ENCODE measurements at places on chromosomes 1 and 21.

- no peak for DNase-seq
Observed at GRCh38 chr1:22264464-22265341, 121.8 kb upstream of the WNT4 start.

- no peak for DNase-seq
Observed at GRCh38 chr1:245118806-245119205, 36.0 kb upstream of the KIF26B start.

DNA sequence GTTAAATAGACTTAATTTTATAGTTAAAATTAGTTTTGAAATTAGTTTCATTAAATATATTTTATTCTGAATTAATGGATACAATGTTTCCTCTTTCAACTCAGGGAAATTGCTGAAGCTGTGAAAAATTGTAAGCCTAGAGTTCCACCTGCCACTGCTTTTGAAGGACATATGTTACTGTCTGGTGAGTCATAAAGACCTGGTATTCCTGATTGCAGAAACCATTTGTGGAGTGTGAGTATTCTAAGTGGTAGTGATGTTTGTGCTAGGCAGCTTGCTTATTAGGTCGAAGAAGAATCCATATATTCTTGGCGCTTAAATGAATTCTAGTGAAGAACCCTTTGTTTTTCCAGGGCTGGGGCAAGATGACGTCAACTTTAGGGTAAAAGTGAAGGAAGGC is 34.0 kb downstream of the MTR start:
- no peak for DNase-seq

DNA sequence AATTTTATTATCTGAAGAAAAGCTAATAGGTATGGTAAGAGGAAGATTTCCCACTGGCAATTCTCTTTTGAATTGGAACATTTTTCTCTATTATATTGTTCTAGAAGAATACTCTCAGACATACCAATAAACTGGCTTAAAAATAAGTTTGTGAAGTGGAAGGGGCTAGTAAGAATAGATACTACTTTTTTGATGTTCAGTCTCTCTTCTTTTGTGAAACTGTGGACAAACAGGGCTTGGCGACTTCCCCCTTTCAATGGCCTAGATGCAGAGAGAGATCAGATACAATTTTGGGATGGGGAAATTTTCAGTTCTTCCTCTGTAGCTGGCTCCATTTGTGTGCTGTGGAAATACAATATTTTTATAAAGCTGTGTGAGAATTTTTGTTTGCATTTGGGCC is 2.5 kb downstream of the PBX1 start:
- DNase-seq, result peak; percentile 53

DNA sequence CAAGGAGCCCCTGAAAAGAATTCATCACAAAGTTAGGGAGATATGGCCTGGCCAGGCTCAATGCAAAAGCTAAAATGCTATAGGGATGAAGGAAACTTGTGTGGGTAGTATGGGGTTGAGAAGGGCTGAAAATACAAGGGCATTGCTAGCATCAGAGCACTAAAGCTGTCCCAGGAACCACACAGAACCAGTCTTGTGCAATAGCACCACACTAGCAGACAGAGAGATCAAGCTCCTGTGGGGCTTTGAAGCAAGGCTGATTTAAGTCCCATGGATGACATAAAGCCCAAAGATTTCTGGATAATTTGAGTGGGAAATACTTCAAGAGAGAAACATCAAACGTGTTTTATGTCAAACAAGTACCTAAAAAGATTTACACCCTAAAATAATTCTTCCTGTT is 97.1 kb downstream of the VAV3 start:
- DNase-seq, result no peak

DNA sequence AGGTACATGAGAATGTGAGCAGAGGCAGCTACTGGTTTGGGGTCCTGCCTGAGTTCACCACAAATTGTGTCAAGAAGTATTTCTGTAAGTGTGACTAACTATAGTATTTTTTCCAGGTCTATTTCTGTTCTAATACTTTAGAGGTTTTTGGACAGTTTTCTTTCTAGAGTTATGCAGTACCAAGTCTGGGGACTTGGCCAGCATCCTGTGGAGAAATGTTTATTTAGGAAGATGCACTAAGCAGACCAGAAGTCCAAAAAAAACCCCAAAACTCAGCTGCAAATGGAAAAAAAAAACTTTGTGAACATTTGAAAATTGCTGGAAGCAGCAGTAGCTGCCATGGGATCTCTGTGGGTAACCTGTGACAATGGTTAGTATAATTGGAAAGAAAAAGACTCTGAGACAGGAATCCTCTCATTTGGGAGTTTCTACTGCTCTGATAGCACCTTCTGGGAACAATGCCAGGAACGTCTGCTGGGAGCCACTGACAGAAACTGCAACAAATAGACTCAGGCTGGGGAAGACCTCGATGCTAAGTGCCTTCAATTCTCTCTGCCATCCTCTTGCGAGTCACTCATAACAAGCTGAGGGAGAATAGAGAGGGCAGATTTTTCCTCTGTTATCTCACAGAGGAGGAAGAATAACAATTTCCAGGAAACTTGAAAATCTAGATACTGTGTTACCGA is 37.6 kb downstream of the OR10R2 start:
- DNase-seq, result no peak

GRCh38 chr1:35032384-35032739 is 617 bp upstream of the ZMYM6 start:
- DNase-seq, result no peak

DNA sequence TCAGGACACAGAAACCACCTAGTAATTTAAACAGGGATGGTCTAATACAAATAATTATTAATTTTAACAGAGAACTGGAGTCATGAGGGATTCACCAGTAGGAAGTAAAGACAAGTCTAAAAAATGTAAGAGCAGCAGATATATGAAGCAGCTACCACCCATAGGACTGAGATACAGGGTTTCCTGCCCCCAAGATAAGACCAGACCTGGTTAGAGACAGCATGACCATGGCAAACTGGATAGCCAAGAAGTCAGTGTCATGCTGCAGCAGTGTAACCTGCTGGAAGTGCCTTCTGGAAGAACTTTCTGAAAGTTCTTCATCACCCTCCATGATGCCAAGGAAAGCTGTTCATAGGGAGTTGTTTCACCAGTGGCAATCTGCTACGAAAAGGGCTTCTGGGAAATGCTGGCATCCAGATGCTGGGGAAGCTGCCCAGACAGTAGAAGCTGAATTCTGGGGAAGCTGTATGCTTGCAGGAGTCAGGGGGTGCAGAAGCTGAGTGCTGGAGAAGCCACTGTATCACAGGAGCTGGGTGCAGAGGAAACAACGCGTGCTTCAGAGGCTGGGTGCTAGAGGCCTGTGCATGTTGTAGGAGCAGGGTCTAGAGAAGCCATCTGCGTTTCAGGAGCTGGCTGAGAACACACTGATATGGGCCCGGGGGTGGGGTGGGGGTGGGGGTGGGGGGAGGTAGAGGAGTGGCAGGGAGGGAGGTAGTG is 356.4 kb downstream of the DISC1 start:
- no peak for DNase-seq

DNA sequence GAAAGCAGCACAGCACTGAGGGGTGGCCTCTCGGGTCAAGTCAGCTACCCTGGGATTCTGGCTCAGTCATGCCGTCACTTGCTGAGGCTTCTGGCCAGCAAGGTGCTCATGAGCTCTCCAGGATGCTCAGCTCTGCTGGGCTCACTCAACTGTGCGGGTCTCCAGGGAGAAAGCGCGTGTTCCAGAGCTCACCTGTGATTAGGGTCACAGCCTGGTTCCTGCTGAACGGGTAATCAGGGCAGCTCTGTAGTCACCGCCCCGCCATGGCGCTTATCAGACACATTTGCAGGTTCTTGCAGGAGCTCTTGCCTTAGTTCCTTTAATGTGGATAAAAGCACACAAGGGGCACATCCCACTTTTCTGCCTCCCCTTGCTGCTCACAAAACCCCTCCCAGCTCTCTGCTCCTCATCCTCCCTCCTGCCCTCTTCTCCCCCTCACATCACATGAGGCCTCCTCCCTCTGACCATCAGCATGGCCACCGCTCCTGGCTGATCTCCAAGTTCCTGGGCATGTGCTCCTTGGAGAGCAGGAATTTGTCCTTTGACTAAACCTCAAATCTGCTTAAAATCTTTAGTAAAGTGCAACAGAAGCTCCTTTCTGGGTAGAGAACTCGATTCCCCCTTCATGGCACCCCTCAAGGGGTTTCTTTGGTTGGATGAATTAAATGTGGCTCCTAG is 2.0 kb downstream of the PCP4 start:
- no peak for DNase-seq

DNA sequence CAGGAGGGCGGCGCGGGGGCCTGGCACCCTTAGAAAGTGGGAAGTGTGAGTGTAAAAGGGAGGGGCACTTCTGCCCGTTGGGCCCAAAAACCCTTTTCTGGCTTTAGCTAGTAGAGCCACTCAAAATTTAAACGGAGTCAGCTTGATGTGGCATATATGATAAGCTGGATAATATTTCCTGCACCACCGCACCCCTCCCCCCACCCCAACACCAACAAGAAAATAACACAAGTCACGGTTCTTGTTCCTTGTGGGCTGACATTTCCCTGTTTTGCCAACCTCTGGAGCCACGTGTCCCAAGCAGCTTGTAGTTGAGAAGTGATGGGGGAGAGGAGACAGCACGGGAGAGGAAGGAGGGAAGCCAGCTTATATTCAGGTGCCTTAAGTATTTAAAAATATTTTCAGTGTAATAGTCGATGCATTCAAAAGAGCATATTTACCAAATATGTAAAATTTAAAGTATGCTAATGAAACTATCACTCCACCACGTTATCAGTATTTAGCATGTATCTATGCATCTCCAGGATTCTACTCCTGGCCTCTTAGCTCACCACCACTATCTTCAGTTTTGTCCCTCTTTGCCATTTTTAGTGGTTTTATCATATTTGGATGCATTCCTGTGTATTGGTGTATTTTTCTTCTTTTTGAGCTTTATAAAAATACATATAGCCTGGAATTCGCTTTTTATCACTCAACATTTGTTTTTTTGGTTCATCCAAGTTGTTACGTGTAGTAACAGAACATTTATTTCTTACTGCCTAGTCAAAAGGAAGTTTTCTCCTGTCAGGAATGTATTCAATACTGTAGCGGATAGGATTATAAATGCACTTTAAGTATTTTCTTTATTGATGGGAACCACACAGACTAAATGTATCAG is 773 bp upstream of the DDX59 start:
- peak; percentile 82 for DNase-seq

GRCh38 chr1:59570524-59570923 is 244.2 kb upstream of the HOOK1 start:
- DNase-seq, result peak; percentile 21

- DNase-seq, result no peak
Observed at GRCh38 chr1:207789792-207790787, 38.2 kb downstream of the CD46 start.

DNA sequence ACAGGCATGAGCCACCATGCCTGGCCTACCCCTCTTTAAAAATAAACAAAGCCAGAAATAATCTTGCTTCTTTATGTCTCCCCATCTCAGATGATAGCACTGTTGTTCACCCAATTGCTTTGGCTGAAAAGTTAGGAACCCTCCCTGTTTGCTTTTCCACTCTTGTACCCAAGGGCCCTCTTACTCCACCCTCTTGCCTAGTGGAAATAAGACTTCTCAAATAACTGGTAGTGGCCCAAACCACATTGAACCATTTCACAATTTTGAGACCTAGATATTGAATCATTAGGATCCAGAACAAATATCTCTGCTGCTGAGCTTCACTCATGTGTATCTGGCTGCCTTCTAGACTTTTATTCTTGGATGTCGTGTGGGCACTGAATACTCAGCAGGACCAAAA is 37.7 kb downstream of the RNF220 start:
- no peak for DNase-seq

DNA sequence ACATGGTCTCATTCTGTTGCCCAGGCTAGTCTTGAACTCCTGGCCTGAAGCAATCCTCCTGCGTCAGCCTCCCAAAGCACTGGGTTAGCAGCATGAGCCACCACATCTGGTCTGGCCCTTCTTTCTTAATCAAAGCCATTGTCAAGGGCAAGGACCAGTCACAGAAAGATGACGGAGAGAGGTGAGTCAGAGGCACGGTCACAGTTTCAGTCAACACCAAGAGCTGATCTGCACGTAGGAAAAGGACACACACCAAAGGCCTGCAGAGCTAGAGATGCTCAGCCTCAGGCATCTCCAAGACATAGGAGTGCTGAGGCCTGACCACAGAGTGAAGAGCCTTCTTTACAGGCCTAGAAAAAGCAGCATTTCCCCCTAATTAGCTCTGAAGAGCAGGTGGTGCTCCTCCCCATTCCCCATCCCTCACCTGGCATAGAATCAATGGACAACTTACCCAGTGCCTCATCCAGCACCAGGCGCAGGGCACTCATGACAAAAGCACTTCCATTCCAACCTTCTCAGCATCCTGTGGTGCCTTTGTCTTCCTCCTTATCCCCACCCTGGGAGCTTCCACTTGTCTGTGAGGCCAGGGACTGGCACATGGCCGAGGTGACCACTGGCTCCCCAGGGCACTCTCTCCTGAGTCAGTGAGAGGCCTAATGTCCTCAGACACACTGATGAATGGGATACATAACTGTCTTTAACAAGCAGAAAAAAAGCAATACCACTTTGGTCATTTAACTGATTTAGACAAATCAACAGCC is 139.8 kb downstream of the AJAP1 start:
- no peak for DNase-seq

DNA sequence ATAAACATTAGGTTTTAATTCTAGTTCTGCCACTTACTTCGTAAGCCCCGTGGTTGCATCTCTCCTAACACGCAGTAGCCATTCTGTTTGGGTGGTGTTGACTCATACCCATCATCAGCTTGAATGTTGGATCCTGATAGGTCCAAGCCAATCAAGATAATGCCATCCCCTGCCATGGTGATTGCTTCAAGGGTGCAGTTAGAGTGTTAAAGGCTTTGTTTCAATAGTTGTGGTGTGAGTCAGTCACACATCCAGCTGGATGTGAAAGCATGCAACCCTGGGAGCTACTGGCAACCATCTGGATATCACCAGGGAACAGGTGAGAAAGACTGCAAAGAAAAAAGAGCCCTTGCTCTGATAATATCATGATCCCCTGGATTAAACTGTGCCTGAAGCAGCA is 69.1 kb downstream of the OMA1 start:
- no peak for DNase-seq

- DNase-seq, result no peak
Observed at GRCh38 chr1:147539122-147539575, 2.2 kb upstream of the BCL9 start.

- no peak for DNase-seq
Observed at GRCh38 chr1:196593955-196594354, 14.3 kb downstream of the KCNT2 start.

DNA sequence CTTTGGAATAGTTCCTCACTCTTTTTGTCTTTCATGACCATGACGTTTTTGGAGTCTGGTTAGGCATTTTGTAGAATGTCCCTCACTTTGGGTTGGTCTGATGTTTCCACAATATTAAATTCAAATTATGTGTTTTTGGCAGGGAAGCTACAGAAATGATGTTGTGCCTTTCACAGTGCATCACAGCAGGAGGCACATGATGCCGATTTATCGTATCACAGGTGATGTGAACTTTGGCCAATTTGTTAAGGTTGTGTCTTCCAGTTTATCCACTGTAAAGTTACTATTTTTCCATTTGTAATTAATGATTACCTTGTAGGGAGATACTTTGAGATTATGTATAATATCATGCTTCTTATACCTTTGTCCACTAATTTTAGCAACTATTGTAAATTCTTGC is 114.3 kb downstream of the FGGY start:
- no peak for DNase-seq

- DNase-seq, result no peak
Observed at GRCh38 chr1:12549460-12550349, 68.3 kb downstream of the DHRS3 start.

- no peak for DNase-seq
Observed at GRCh38 chr1:71885171-71885570, 397.2 kb downstream of the NEGR1 start.

GRCh38 chr1:233639611-233640010 is 25.7 kb downstream of the KCNK1 start:
- DNase-seq, result no peak
